T-helper 1 cell (primary cell): ENCODE measurements at places on chromosomes 4 and X.

DNA sequence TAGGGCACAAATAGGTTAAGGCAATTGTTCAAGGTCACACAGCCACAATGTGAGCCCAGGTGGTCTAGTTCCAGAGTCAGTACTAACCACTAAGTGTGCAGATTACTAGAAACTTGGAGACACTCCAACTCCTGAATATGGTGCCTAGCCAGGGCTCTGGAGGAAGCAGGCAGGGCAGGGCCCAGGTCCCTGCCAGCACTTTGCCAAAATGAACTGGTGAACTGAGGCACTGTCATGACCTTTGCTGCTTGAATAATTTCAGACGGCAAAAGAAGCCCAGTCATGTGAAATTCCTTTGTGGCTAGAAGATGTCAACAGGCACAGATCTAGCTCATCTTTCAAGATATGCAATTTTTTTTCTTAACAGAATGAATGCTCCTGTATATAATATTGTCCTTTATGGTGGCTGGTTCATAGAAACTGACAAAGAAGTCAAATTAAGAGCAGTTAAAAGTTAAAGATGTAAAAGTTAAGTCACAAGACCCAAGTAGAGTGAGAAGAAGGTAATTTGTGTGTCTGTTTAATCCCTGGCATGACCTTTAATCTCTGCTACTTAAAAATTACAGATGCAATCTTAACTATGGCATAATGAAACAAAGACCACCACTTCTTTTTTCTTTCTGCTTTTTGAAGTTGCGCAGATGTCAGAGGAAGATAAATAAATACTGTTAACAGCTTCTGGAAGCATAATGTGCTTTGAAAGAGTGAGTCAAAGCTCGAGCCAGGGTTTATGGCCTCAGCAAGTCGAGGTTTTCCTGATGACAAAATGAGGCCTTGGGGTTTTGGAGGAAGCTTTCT is 54.1 kb downstream of the SHROOM3 start:
- no peak for DNase-seq

- DNase-seq, result no peak
These were observed 48.5 kb downstream of the AWAT2 start for GRCh38 chrX:70001269-70001668.

GRCh38 chrX:74280759-74281158 is 23.2 kb upstream of the ZCCHC13 start:
- no peak for DNase-seq

DNA sequence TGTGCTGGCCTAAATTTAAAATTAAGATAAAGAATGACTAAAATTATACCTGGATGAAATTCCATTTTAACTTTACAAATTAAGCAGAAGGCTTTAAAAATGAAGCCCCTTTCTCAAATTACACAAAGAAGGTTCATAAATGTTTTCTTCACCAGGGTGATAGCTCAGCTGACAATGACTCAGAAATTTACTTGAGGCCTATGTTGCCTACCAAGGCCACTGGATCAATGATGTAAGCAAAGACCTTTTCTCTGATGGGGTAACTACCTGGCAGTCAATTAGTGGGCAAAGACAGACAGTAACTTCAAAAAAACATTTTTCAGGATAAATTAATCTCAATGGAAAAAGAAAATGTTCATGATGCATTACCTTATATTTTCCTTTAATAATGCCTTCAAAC is 23.9 kb upstream of the GPR34 start:
- no peak for DNase-seq

GRCh38 chr4:43316813-43317212 is 424.3 kb downstream of the GRXCR1 start:
- no peak for DNase-seq

DNA sequence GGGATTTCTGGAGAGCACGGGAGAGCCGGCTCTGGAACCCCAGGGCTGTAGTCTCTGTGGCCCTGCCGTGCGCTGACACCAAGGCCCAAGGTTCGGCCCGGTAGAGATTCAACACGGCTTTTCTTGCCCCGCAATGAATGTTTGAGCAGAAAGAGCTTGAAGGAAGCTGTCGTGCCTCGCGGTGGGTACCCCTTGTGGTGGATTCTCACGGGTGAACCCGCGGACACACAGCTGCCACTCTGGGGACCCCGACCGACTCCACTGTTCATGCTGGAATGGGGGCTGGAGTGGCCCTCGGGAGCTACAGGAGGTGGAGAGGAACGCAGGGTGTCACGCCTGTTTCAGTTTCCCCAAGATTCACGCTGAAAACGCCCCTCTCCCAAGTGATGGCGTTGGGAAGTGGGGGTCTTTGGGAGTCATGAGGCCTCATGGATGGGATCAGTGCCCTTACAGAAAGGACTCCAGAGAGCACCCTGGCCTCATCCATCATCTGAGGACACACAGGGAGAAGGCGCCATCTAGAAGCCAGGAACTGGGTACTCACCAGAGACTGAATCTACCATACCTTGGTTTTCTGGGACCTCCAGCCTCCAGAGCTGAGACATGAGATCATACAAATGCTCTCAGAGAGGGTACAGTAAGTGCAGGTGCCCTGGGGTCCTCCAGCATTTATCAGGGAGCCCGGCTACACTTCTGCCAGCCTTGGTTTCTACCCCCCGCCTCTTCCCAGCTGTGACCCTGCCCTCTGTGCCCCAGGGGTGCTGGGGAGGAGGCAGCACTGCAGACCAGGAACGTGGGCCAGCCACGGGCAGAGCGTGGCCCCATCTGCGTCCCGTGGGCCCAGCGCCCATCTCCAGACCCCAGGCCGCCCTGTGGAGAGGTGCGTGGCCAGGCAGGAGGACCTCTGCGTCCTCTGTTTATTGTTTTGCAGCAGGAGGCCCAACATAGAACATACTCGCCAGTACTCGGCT is 6.4 kb downstream of the SLC25A6 start:
- DNase-seq, result no peak

DNA sequence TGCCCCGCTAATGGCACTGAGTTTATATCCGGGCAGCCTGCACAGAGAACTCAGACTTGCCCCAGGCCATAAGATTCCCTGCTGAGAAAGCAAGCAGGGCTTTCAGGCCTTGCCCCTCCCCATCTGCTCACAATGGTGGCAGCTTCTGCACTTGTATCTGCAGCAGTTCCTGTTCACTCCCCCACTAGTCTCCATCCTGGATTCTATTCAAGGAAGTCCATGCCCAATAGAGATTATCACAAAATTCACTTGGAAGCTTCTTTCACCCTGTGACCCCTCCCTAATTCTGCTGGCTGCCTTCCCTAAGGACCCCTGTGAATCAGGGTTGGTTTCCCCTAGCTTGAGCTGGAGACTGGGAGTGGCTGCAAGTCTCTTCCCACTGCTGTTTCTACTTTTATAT is 34.5 kb upstream of the UCP1 start:
- DNase-seq, result no peak

DNA sequence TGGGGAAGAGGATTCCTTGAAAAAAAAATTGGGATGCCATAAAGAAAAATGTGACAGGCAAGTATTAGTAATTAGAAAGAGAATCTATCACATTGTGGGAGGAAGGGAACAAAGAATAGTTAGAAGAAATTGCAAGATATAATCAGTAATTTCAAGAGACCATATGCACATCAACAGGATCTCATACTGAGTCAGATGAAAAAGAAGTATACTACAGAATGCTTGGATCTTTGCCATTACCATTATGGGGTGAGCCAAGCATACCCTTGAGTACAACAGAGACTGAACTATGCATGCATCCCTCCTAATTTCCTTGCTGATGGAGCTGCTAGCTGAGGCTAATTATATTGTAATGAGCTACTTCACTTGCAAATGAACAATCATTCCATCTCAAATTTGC is 287.6 kb downstream of the PAPSS1 start:
- DNase-seq, result no peak

GRCh38 chr4:26874110-26874509 is 13.5 kb downstream of the STIM2 start:
- DNase-seq, result no peak

DNA sequence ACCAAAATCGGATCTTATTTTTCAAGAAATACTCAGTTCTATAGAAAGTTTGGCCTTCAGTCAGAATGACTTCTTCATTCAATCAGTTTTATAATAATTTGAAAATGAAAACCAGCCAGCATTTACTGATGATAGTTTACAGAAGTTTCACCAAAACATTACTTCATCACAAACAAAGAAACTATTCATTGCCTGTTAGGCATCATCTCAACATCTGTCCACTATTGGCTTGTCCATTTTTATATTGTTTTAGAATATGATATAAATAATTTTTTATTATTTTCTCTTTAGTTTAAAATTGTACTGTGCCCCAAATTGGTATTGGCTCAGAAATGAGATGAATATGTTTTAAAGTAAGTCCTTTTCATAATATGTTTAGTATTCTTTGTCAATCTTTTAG is 38.4 kb downstream of the FAT4 start:
- DNase-seq, result no peak

GRCh38 chrX:72294497-72294896 is 11.2 kb downstream of the CITED1 start:
- no peak for DNase-seq

- no peak for DNase-seq
These were observed 23.4 kb upstream of the CFAP299 start for GRCh38 chr4:80312124-80312523.

DNA sequence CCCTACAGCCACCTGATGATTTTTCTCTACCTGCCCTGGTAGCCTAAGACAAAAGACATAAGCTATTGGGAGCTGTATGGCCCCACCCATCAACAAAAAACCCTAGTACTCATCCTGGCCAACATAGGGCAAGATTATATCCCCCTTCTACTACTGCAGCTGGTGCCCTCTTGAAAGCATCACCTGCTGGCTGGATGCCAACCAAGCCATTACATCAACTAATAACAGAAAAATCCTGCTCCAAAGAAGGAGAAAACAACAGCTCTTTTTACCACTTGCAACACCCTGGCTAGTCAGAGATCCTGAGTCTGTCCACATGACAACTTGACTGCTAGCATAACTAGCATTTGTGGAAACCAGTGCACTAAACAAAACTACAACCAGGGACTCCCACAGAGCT is 43.6 kb upstream of the UPRT start:
- DNase-seq, result no peak

DNA sequence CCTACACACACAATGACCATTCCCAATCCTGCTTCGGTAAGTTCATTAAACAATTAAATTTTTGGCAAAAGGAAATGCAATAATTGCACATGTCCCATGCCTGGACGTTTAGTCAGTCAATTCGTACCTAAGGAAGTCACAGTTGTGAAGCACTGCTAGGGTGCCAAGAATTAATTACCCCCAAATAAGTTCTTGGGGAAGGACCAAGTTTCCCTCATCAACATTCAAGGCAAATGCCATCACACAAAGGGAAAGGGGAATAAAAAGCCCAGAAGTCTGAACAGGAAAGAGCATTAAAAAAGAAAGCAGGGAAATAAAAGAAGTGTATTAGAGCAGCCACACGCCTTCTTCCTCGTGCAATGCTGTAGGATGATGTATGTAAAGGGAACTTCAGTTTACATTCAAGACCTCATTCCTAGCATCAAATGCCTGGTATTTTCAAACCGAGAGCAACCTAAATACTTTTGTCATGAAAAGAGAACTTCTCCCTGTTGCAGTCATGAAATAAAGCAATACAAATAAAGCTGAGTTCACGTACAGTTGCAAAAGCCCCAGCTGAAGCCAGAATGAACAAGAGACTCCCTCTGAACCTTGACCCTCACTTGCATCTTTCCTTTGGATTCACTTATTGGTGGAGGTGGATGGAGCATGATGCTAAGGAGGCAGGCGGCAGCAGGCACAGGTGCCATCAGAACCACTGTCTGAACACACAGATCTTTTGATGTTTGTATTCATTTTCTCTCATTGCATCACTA is 124.0 kb upstream of the PPARGC1A start:
- no peak for DNase-seq

DNA sequence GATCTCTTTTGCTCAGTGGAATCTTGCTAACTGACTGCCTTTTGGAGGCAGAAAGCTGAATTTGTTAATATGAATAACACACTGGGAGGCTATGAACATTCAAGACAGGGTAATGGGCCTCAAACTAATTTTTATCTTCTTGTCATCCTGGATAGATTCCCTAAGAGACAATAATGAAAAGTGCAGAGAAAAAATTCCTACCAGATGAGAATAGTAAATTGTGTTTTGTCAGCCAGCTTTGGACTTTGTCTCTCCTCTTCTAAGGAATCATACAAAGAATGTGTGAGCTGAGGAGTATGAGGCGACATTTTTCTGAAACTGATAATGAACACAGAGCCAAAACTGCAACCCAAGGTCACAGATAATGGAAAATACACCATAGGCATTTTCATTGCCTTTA is 649.3 kb downstream of the IQCM start:
- no peak for DNase-seq

GRCh38 chr4:137300776-137301175 is 231.5 kb downstream of the PCDH18 start:
- no peak for DNase-seq

GRCh38 chr4:24933684-24934275 is 20.9 kb upstream of the CCDC149 start:
- no peak for DNase-seq

- DNase-seq, result no peak
These were observed 3.1 kb downstream of the TMEM184C start for GRCh38 chr4:147620315-147620714.

- no peak for DNase-seq
These were observed 377.0 kb downstream of the RPA4 start for GRCh38 chrX:97260679-97261078.

DNA sequence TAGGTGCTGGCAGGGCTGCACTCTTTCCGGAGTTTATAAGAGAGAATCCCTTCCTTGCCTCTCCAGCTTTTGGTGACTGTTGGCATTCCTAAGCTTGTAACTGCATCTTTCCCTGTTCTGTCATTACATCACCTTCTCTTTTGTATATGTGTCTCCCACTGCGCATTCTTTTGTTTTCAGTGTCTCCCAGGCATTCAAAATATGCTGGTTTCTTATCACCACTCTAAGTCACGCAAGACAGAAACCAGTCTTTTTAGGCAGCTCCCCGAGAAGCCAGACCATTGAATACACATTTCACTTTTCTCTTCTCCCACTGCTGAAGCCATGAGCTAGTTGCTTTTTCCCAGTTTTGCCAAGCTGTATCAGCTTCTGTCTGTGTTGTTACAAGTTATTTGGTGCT is 71.0 kb downstream of the LAS1L start:
- no peak for DNase-seq

DNA sequence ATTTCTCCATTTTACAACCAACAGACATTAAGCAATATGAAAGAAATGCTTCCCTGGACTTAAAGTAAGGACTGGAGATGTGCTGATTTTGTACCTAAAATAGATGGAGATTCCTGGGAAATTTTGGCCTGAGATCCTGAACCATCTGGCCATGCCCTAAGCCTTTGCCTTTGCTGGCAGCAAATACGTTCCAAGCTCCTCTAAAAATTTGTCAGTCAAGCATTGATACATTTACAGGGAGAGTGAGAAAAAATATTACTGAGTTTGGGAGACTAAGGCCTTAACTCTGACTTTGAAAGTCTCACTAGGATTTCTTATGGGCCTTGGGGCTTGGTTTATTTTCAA is 63.9 kb downstream of the FHDC1 start:
- no peak for DNase-seq

GRCh38 chrX:45903781-45904201 is 641.4 kb downstream of the ZNF674 start:
- no peak for DNase-seq

GRCh38 chr4:38016698-38017097 is 56.5 kb downstream of the PTTG2 start:
- DNase-seq, result no peak
